Osteocyte (in vitro differentiated cells): ENCODE measurements at places on chromosomes 3 and 15. TPM values are rescaled to one million over a fixed set of nuclear protein-coding genes. Genes with fewer than 3 reads are reported as not detected.

HES1 gene
- total RNA-seq: 41.0 and 51.6 TPM in 2 replicates

- no peak overlapping the region for H3K27ac ChIP-seq
- H3K36me3 ChIP-seq: no peaks in the 10 kb centered on the region
- no peak for DNase-seq
These were observed 12.1 kb upstream of the UBE2Q2 start for GRCh38 chr15:75830910-75831805.

EIF4E3 gene
- 7.7 TPM in 2 replicates for total RNA-seq

ARL8B gene
- total RNA-seq: 85.6 and 86.0 TPM in 2 replicates

GRCh38 chr3:29128001-29128400, 152.9 kb upstream of the RBMS3 start:
- H3K27ac ChIP-seq: no peak overlapping the region
- no peak overlapping the region for H3K4me3 ChIP-seq
- peaks cover 17% of the 10 kb centered on the region for H3K4me1 ChIP-seq
- H3K27me3 ChIP-seq: no peaks in the 10 kb centered on the region
- no peak for DNase-seq

DNA sequence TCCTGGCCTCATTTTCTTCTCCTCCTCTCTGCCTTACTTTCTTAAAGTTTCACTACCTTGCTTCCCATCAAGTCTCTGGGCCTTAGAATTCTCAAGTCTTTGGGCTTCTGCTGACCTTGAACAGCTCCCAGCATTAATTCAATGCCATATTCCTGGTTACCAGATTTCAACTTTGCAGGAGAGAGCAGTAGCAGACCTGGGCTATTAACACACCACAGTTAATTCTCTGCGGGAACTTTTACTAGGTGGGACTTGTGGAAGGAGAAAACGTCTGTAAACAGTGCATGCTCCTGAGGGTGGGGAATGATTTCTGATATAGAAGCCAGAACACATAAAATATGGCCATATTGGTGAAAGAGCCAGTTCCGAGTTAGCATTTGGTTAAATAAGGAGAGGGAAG, 214.6 kb downstream of the MEIS2 start:
- peaks cover 53% of the 10 kb centered on the region for H3K4me1 ChIP-seq
- no peak for DNase-seq
- no peak overlapping the region for H3K4me3 ChIP-seq
- peaks cover 90% of the 10 kb centered on the region for H3K27me3 ChIP-seq
- H3K27ac ChIP-seq: no peak overlapping the region

GRCh38 chr3:187012609-187013051, 82.3 kb downstream of the ST6GAL1 start:
- peaks cover 37% of the 10 kb centered on the region for H3K4me1 ChIP-seq
- peak overlapping the region; percentile 82 for H3K27ac ChIP-seq
- peak; percentile 51 for DNase-seq

GRCh38 chr3:157330206-157330605, 106.4 kb upstream of the PTX3 start:
- H3K4me3 ChIP-seq: no peak overlapping the region
- no peaks in the 10 kb centered on the region for H3K27me3 ChIP-seq
- H3K4me1 ChIP-seq: peaks cover 24% of the 10 kb centered on the region
- DNase-seq: no peak
- H3K36me3 ChIP-seq: no peaks in the 10 kb centered on the region

DNA sequence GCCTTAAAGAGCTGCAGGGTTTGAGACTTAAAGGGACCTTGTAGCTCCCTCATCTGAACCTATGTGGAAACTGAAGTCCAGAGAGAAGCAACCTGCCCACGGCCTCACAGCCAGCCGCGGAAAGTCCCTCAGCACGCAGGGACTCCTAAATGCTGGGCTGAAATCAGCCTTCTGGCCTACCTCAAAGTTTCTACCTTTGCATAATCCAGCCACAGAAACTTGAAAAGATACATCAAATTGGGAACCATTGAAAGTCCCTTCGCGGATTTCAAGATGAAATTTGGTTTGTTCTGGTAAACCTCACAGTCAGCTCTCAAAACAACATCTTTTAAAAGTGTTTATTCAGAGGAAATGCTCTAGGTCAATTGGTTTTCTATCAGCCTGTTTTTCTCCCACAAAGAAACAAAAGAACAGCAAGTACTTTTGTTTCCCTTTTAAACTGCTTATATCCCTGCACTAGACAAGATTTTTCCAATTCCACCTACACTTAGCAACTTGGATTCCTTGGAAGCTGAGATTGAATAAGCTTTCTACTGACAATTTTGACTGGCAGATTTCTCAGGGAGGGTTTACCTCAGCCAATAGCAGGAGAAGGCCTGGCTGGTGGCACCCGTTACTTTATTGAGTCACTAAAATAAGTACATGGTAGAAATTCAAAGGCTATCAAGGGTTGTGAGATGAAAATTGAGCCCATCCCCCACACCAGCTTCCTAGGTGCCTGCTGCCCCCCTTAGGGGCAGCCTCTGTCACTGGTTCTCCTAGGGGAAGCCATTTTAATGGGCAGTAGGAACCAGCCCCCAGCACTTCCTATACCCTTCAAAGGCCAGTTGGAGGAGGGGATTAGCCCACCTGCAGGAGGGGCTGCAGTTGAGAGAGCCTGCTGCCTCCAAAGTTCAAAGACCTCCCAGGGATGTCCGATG, 171.2 kb downstream of the ADAMTS17 start:
- H3K4me1 ChIP-seq: no peaks in the 10 kb centered on the region
- H3K27me3 ChIP-seq: no peaks in the 10 kb centered on the region
- H3K4me3 ChIP-seq: no peak overlapping the region
- no peak overlapping the region for H3K27ac ChIP-seq

GRCh38 chr3:14467814-14468620, 65.6 kb downstream of the SLC6A6 start:
- peaks cover 8% of the 10 kb centered on the region for H3K36me3 ChIP-seq
- H3K27ac ChIP-seq: no peak overlapping the region
- no peak for DNase-seq
- no peaks in the 10 kb centered on the region for H3K27me3 ChIP-seq

TMEM212 gene
- total RNA-seq: not detected in 2 replicates
